Head of caudate nucleus (tissue), 42 donors: ENCODE measurements at places on chromosomes 6 and 20.

- no peak for DNase-seq
These were observed 72.6 kb upstream of the ZNF184 start for GRCh38 chr6:27545271-27546046.

DNA sequence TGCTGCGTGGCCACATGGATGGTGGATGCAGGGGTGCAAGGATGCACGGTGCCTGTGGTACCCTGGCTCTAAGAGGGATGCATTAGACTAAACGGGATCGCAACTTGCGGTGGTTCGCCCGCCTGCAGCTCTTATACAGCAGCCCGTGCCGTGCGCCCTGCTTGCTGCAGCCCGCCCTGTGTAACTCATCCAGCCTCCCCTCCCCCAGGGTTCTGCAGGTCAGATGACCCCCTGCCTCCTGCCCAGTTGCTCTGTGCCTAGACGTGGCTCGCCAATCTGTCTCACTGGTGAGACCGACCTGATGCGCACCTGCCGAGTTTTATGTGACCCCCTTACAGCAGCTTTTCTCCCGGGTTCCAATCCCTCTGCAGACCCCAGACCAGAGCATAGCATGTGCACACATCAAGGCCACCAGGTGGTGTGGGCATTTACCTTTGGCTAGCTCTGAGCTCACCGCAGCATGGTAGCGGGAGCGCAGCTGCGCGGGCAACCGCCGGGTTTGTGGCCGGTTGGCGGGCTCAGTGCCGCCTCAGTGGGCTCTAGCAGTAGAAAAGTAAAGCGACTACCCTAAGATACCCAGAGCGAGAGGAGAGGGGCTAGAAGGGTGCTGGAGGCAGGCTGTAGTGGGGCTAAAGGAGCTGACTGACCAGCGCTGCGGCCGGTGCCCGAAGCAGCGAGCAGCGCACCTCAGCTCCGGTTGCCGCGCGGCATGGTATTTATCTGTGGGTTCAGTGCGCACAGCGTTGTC, 693 bp upstream of the GNAS-AS1 start:
- no peak for DNase-seq

- no peak for DNase-seq
These were observed 21.6 kb downstream of the SASH1 start for GRCh38 chr6:148364056-148364824.

DNA sequence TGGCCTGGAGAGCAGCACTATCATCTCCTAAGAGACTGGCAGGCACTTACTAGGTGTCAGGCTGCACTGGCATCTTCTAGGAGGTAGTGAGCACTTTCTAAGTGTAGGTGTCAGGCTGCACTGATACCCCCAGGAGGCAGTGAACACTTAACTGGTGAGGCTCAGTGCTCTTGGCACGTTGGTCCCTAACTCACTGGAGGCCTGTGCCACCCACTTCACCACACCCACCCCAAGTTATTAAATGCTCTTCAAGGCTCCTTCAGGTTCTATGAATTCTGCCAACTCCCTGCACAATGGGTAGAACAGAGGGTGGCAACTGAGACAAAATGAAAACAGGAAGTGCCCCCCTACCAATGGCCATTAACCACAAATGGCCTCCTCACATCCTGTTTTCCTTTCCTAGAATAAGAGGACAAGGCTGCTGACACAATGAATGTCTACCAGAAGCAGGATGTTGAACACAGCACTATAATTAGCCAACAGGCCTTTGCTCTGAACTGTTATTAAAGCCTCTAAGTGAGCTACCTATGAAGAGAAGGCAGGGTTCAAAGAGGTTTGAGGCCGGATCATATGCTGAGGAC, 29.4 kb downstream of the NCOA5 start:
- DNase-seq, result no peak

GRCh38 chr20:48875233-48875913, 46.1 kb upstream of the ARFGEF2 start:
- DNase-seq, result no peak

GRCh38 chr20:50054626-50055511, 58.1 kb downstream of the UBE2V1 start:
- peak; percentile 91 for DNase-seq
